ENCODE measurements at places on chromosomes 1 and 21.

DNA sequence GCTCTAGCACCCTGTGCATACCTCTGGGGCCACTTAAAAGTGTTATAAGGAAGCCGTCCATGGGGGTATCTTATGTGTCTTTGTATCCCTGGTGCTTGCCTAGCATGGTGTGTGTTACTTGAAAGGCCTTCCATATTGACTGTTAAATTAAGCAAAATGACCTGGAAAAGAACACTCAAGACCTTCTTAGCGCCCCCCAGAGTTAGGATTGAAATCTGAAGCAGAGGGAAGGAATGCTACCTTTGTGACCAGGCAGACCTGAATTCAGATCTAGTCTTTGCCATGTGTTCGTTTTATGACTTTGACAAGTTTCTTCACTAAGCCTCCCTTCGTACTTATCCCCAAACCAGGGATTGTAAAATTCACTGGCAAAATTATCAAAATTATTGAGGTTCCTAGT is 59.9 kb downstream of the SLC22A15 start:
- no peak for DNase-seq

DNA sequence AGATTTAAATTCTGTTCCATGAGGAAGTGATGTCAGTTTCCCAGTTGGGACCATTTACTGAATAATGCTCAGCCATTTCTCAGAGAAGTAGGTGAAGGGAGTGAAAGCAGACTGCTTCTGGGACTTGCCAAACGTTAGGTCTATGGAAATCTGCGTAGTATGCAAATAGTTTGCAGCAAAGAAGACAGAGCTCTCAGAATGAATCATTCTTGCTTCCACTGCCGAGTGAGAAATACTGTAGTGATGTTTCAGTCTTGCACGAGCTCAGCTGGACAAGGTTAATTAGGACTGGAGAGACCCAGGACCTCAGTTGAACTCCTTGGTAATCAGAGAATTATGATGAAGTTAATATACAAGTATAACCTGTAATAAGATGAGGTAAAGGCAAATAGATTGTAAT is 317.7 kb upstream of the DAB1 start:
- DNase-seq, result no peak

DNA sequence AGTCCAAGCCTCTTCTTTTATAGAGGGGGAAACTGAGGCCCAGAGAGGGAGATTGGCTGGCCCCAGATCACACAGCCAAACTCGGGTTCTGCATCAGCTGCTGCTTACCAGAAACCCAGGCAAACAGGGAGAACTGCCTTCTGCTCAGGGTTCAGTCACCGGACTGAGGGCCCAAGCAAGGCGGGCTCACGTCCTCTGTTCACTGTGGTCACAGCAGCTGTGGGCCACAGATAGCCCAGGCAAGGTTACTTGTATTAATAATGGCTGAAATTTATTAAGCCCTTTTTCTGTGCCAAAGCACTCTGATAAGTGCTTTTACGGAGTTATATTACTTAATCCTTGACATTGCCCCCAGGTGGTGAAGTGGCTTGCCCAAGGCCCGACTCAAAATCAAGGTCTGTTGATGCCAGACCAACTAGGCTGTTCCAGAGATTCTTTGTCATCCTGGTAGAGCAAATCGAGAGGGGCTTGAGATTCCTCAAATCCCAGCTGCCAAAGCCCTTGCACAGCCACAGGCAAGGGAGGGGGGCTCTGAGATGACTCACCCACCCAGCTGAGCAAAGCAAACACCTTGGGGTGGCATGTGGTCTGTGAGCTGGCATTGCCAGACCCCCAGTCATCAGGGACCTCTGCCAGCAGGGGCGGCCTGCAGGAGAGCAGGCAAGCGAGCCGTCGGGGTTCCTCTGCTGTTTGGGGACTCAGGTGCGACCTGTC is 36.5 kb downstream of the EPHB2 start:
- DNase-seq, result peak; percentile 60

GRCh38 chr1:201598396-201598795 is 59.5 kb downstream of the NAV1 start:
- DNase-seq, result no peak

DNA sequence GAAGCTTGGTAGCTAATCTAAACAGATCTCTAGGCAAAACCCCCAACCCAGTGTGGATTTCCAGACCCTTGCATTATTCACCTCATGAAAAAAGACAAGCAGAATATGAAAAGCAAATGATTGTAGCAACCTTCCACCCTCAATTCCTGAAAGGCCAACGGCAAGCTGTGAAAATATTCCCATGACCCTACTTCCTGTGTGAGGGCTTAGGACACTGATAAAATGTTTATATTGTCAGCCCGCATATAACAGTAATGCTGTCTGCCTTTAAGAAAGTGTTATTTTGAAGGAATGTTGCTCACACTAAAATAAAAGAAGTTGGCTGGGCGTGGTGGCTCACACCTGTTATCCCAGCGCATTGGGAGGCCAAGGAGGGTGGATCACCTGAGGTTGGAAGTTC is 233.5 kb upstream of the NRIP1 start:
- no peak for DNase-seq

- no peak for DNase-seq
These were observed 145.2 kb downstream of the SYT2 start for GRCh38 chr1:202564958-202565495.

- no peak for DNase-seq
These were observed 59.9 kb downstream of the CYYR1 start for GRCh38 chr21:26513212-26513611.

DNA sequence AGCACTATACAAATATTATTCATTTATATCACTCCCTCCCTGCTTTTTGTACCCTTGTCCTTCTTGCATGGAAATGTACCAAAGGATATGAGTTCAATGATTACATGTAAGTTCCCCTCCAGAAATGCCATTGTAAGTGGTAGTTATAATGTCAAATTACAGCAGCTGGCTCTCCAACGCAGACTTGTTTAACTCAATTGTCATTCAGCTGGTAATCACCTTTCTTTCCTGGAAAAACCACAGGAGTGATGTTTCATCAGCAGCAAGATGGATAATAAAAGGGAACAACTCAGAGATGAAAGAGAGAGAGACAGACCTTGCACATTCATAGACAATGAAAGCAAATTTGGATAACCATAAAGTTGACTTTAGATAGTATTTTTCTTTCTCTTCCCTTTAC is 578.6 kb upstream of the PBX1 start:
- DNase-seq, result no peak

DNA sequence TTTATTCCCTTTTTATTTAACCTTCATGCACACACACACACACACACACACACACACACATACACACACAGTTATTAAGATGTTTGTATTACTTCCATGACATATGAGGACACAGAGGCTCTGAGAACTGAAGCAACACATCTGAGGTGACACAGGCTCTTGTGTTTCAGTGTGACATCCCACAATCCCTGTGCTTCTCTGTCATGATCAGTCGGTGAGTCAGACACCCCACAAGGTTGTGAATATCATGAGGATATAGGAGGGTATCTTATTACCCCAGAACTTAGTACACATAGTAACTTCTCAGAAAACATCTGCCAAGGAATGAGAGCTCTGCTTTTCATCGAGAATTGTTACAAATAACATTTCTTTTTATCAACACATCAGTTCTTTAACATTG is 459.3 kb downstream of the PLPP3 start:
- DNase-seq, result no peak

DNA sequence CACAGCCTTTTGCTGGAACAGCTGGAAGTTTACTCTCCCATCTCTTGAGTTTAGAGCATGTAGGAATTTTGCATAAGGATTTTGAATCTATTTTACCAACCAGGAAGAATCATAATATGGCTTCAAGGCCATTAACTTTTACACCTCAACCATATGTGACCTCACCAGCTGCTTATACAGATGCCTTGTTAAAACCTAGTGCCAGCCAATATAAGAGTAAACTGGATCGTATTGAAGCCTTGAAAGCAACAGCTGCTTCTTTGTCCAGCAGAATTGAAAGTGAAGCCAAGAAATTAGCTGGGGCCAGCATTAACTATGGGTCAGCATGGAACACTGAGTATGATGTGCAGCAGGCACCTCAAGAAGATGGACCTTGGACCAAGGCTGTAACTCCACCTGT is 65.4 kb downstream of the CEP350 start:
- DNase-seq, result no peak

DNA sequence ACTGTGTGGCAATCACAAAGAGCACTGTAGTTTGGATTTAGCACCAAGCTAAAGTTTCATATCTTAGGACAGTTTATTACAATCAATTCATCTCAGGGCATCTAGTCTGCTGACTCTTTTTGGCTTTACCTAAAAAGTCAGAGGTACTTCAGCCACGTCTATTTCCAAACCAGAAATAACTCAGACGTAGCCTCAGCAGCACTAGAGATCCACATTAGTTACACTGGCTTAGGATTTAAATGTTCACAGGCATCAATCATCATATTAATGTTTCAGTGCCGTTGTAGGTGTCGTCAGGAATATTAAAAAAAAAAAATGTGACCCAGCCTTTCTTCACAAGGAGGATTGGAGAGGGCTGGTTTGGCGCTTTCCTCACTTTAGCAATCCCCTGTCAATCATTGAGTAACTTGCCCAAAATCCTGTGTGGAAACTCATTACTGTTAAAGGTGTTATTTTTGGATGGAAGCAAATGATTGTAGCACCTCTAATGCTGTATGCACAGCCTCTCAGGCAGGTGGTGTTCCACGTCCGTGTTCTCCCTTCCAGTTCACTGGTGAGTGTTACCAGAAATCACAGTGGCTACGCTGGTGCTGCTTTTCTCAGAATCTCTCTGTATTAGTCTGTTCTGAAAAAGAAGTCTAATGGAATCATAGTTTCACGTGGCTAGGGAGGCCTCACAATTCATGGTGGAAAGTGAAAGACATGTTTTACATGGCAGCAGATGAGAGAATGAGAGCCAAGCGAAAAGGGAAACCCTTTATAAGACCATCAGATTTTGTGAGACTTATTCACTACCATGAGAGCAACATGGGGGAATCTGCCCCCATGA is 45.4 kb downstream of the NEK7 start:
- DNase-seq, result no peak

- peak; percentile 7 for DNase-seq
These were observed 74.2 kb downstream of the ITGB3BP start for GRCh38 chr1:63448731-63449246.

- DNase-seq, result no peak
These were observed 61.4 kb downstream of the EPHB2 start for GRCh38 chr1:22772014-22772413.

GRCh38 chr1:158163000-158163947 is 17.4 kb upstream of the CD1D start:
- no peak for DNase-seq

DNA sequence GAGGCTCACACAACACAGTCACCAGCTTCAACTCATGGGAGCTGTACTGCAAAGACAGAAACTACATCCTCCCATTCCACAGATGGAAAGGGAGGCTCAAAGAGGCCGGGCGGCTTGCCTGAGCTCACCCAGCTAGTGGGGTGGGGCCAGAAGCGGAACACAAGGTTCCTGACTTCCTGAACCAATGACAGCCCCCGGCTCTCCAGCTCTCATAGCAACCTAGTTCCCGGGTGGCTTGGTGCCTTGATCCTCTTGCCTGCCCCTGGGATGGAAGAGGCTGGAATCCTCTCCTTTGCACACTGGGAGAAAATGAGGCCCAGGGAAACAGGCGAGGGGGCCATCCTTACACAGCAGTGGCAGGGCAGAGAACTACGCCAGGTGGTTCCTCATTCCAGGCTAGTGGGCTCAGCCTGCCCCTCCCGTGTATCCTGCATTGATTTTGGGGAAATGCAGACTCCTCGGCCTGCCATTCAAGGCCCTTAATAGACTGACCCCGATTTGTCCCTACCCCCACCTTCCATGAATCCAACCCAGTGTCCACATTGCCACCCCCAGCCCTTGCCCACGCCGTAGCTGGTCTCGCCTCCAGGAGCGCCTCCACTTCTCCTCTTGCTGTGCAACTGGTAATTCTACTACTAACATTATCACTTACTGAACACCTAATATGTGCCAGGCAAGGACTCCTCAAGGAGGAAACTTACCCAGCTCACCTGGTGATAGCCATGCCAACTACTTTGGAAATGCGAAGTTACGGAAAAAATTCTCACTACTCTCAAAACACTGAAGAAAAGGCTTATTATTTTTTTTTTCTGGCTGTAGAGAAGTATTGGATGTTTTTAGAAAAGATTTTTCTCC is 5.0 kb downstream of the RAP1GAP start:
- no peak for DNase-seq

Measured in hepatic stellate cell (primary cell).